ENCODE measurements at places on chromosomes 5 and 9. TPM values are rescaled to one million over a fixed set of nuclear protein-coding genes. Genes with fewer than 3 reads are reported as not detected.

The TMEM232 gene
- 0.27 TPM for total RNA-seq

The SOHLH1 gene
- total RNA-seq, result not detected

The TTLL11 gene
- 1.4 TPM for total RNA-seq

The AGXT2 gene
- total RNA-seq, result not detected

GRCh38 chr5:149827546-149827945 is 97.4 kb downstream of the PPARGC1B start:
- H3K4me3 ChIP-seq, result no peak overlapping the region
- no peak overlapping the region for H3K27ac ChIP-seq
- H3K4me1 ChIP-seq, result peaks cover 11% of the 10 kb centered on the region

DNA sequence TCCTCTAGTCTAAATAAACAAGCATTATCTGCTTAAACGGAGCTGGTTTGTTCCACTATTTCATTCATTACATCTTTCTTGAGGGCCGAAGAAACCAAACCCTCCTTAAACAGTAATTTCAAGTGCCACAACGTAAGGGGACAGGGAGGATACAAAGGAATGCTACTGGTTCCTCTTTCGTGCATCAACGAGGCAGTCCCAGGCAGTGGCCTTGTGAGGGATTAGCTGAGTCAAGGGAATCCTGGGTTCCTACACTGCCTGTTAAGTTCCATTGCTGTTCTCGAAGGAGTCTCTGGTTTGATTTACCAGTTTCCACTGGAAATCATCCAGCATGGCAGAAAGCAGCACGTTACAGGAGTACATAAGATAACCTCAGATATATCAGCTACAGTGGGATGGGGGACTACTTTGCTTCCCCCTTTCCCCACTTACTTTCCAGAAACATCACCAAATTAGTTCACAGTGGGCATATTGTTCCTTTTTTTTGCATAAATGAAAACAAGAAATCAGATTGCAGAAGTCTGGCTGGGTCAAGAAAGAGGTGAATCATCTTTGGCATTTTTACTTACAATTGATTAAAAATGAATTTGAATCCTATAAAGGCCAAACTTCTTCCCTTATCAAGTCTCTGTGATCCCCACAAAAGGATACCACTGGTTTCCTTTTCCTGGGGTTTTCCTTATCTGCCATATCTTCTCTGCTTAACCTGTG is 2.5 kb upstream of the RANBP3L start:
- H3K4me1 ChIP-seq, result peaks cover 6% of the 10 kb centered on the region
- H3K4me3 ChIP-seq, result no peak overlapping the region
- no peak overlapping the region for H3K27ac ChIP-seq
- H3K27me3 ChIP-seq, result peaks cover 1% of the 10 kb centered on the region

The GRK6 gene
- total RNA-seq, result 133 TPM

The PSD2 gene
- total RNA-seq, result 0.14 TPM

The SPINK13 gene
- total RNA-seq, result not detected

The C9orf43 gene
- total RNA-seq, result 0.74 TPM

DNA sequence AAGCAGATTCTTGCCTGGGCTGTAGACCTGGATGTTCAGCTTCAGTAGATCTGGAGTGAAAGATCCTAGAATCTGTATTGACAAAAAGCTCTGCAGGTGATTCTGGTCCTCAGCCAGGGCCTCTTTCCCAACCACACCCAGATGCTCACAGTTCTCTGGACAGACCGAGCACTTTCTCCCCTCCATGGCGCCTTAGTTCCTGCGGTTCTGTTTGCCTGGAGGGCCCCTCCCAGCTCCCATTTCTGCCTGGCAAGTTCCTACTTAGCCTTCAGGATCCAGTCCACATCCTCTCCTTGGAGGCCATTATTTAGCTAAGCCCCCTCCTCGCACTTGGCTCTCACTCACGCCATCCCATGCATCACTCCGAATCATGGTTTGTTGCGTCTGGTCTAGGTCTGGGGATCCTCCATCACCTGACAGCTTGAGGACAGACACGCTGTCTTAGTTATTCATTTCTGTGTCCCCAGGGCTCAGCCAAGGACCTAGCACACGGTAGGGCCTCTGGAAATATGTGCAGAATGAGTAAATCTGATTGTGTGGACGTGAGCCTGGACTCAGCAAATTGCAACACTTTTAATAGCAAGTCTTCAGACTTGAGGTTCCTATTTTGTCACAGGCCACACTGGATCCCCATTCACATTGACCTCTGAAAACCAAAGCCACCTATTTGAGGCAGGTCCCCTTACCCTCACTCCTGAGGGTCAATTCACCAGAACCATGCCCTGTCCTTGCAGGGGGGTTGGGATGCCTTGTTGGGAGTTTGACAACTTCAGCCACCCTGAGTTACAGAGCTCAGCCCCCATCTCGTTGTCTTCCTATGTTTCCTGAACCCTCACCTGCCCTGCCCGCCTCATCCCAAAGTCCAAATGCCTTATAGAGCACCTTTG is 50.7 kb downstream of the COL15A1 start:
- H3K36me3 ChIP-seq, result no peaks in the 10 kb centered on the region
- peaks cover 1% of the 10 kb centered on the region for H3K27me3 ChIP-seq
- no peak for DNase-seq
- no peak overlapping the region for H3K4me3 ChIP-seq
- H3K4me1 ChIP-seq, result peaks cover 6% of the 10 kb centered on the region

DNA sequence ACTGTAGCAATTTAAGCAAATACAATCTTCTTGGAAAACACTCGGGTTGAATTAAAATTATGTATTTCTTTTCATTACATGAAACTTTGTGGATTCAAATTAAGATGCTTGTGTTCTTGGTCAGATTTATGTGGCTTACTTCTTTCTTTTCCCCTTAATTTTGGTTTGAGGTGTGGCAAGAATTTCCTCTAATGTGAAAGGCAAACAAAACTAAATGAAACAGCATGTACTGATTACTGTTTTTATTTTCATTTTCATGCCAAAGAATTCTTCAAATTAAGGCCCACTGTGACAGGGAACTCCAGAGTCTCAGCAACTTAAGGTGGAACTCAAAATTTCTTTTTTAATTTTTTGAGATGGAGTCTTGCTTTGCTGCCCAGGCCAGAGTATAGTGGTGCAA is at the start of gene OMD:
OMD (minus strand) TSS at position 132 of the 400 bp plus-strand sequence. CDS start 6,913 bp downstream, outside the sequence.
- H3K4me3 ChIP-seq, result no peak within 1 kb of the TSS
- H3K27me3 ChIP-seq, result no peaks in the 10 kb centered on the region
- no peak within 1 kb of the TSS for H3K27ac ChIP-seq
- no peaks in the 10 kb centered on the region for H3K4me1 ChIP-seq
